Pancreas (tissue), 10 donors: ENCODE measurements at places on chromosomes 5 and 9.

GRCh38 chr5:5188376-5189050 is 48.4 kb downstream of the ADAMTS16 start:
- H3K36me3 ChIP-seq: no peaks in the 10 kb centered on the region
- H3K27me3 ChIP-seq: no peaks in the 10 kb centered on the region
- H3K4me1 ChIP-seq: no peaks in the 10 kb centered on the region
- peak overlapping the region; percentile 23 for H3K27ac ChIP-seq
- H3K4me3 ChIP-seq: no peak overlapping the region

DNA sequence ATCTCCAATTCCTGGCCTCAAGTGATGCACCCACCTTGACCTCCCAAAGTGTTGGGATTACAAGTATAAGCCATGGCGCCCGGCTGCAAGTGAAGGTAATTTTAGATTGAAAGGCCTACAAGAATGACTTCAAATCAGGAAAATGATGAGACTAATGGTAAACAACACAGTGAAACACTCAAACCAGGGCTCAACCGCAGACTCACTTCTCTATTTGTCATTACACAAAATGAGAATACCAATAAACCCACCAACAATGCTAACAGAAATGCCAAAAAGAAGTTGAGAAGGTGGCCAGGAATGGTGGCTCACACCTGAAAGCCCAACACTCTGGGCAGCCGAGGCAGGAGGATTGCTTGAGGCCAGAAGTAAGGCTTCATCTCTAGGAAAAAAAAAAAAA is 92.1 kb downstream of the UBAP2 start:
- H3K27ac ChIP-seq: no peak overlapping the region
- peaks cover 7% of the 10 kb centered on the region for H3K36me3 ChIP-seq
- H3K4me1 ChIP-seq: no peaks in the 10 kb centered on the region
- no peak overlapping the region for H3K4me3 ChIP-seq
- H3K27me3 ChIP-seq: no peaks in the 10 kb centered on the region

GRCh38 chr5:83496626-83497025 is 25.1 kb downstream of the VCAN start:
- H3K4me3 ChIP-seq: no peak overlapping the region
- no peaks in the 10 kb centered on the region for H3K4me1 ChIP-seq
- no peak for DNase-seq
- no peak overlapping the region for H3K27ac ChIP-seq

DNA sequence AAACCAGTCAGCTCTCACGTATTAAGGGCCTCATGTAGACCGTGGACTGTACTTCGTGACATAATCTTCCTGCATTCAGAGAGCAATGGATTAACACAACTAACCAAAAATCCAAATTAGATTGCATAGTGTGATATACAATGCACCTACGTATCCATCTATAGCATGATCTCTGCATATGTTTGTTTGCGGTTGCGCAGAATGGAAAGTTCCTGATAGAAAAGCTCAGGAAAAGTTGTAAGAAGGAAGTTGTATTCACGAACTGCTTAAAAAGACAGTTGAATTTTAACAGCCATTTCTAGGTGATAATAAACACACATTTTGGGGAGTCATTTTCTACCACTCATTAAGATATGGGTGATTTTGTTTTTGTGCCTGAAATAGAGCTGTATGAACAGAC is 869.0 kb downstream of the TLE4 start:
- H3K27ac ChIP-seq: no peak overlapping the region
- H3K4me3 ChIP-seq: no peak overlapping the region
- no peaks in the 10 kb centered on the region for H3K36me3 ChIP-seq
- no peak for DNase-seq
- H3K27me3 ChIP-seq: no peaks in the 10 kb centered on the region

DNA sequence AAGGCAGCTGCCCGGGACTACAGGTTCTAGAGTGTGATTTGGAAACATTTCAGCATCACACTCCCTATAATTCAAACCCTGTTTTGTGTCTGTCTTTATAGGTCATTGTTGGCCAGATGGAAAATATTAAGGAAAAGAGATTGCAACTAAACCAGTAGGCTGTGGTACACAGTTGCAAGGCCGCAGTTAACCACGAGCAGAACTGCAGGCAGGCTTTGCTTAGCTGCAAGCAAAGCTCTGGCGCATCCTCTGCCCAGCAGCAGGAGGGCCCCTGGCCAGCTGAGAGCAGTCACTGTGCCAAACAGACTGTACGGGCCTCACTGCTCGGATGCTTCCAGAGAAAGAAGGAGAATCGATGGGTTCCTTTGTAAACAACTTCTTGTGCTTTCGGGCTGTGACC is 204.5 kb downstream of the DENND1A start:
- DNase-seq: no peak
- H3K27ac ChIP-seq: no peak overlapping the region
- H3K36me3 ChIP-seq: no peaks in the 10 kb centered on the region
- H3K4me1 ChIP-seq: no peaks in the 10 kb centered on the region

DNA sequence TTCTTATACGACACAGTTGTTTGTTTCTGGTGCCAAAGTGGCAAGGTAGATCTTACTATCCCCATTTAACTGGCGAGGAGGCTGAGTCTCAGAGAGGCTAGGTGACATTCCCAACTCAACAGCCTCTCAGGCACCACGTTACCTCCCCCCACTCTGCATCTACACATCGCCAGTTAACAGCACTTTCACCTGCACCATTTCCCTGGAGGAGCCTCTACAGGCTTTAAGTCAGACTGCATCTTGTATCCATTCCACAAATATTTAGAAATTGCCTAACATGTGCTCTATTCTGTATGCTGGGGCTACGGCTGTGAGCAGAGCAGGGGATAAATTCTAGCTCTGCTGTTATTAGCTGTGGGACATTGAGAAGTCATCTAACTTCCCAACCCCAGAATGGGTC is 168.6 kb downstream of the INSYN2B start:
- H3K27ac ChIP-seq: no peak overlapping the region
- no peak for DNase-seq
- H3K4me1 ChIP-seq: no peaks in the 10 kb centered on the region
- H3K27me3 ChIP-seq: no peaks in the 10 kb centered on the region
- no peak overlapping the region for H3K4me3 ChIP-seq

DNA sequence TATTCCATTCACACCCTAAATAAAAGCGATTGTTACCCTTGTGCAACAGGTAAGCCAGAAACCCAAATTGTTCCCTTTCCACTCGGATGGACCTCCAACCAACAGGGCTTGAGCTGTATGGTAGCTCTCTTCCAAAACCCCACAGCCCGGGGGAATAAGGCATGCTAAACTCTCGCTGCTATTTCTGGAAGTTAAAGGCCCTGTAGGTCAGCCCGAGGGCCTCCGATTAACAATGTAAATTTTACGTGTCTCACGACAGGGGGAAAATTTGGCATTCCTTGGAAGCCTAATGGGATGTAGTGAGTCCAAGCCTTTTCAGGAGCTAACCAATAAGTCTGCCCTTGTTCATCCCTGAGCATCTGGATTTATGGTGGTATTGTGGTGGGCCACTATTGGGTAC is 26.0 kb downstream of the CNOT8 start:
- H3K27me3 ChIP-seq: no peaks in the 10 kb centered on the region
- H3K4me1 ChIP-seq: no peaks in the 10 kb centered on the region
- H3K27ac ChIP-seq: no peak overlapping the region
- no peak overlapping the region for H3K4me3 ChIP-seq

GRCh38 chr9:126851286-126851880 is 9.1 kb upstream of the ZBTB34 start:
- no peaks in the 10 kb centered on the region for H3K27me3 ChIP-seq
- no peaks in the 10 kb centered on the region for H3K4me1 ChIP-seq
- no peak for DNase-seq
- no peak overlapping the region for H3K27ac ChIP-seq

DNA sequence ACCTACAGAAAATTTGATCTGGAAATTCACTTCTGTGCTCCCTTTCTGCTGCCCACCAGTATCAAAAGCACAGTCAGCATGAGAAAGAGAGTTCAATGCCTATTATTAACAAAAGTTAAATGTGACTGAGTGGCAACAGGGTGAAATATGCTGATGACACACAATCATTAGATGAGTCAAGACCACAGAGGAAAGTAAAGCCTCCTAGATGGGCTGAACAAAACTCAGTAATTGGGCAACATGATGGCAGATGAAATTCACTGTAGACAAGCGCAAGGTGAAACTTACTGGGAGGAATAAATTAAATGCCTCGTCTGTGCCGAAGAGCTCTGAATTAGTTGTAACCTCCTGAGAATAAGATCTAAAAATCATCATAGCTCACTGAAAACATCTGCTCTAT is 752.8 kb downstream of the IRX1 start:
- DNase-seq: no peak
- no peaks in the 10 kb centered on the region for H3K36me3 ChIP-seq
